ENCODE measurements at places on chromosomes 4 and X.
A peak's percentile ranks its signal among the peaks of the same experiment; 100 is the strongest.

DNA sequence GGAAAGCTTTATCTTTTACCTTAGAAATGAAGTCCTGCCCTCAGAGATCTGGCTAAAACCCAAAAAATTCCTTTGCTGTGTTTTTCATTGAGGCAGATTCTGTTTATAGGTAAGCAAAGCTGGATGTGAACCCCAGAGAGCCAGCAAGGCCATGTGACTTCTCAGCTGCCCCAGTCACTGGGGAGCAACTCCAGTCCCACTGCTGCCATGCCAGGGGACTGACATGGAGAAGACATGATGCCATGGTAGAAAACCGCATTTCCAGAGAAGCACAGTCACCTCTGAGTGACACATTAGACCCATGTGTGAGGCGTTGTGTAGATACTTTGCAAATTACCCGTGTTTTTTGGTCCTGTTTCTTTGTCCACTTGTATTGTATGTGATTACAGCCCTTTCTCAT lies 45.4 kb downstream of the PTTG2 start:
- DNase-seq: no peak

- no peak for DNase-seq
Measured at GRCh38 chrX:120306630-120307029, 4.6 kb downstream of the TMEM255A start.

DNA sequence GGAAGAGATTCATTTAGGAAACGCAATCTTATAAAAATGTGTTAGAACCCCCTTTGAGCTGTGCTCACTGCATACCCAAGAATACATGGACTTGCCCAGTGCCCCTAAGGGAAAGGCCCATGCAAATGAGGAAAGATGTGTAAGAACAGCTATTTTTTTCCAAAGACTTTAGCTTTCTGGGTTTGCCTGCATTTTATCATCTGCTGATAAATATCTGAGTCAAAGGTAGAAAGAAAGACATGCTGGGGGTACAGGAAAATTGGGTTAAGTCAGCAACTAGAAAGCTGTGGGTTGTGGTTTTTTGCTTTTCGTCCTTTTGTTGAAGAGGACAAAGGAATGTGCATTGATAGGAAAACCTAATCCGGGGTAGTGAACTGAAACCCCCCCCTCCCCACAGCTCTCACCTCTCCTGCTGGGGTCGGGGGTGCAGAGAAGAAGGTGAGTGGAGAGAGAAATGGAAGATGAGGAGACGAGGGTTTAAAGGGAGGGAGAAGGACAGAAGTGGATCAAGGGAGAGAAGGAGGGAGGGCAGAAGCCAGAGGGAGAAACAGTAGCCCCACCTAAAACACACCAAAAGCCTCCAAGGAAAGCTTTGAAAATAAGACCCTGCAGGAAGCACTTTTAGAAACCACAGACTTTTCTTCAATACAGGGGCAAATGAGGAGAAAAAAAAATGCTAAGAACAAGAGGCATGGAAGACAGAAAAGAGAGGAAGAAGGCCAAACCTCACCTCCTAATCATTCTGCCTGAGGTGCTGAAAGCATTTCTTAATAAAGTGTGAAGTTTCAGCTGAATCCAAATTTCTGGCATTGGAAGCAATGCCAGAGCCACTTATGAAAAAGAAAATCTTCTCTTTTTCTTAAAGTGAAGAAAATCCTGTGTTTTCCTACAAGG lies 49.3 kb downstream of the KDR start:
- no peak for DNase-seq

- peak; percentile 52 for DNase-seq
Measured at GRCh38 chrX:102950908-102951866, 14.1 kb downstream of the RAB40AL start.

DNA sequence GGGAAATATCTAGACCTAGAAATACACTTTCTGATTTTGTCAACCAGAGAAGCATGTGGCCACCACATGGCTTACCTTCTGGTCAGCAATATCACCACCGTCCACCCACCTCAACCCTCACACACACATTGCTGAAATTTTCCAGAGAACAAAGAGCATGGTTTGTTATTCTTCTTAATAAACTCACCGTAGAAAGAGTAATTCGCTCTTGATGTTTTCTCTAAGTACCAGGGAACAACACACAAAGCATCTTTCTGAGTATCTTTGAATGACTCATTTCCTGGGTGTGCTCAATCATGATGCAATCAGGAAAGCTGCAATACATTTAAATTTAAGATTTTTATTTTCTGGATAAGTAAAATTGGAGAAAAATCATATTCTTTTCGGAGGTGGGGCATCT lies 24.7 kb upstream of the LRAT start:
- DNase-seq: no peak

DNA sequence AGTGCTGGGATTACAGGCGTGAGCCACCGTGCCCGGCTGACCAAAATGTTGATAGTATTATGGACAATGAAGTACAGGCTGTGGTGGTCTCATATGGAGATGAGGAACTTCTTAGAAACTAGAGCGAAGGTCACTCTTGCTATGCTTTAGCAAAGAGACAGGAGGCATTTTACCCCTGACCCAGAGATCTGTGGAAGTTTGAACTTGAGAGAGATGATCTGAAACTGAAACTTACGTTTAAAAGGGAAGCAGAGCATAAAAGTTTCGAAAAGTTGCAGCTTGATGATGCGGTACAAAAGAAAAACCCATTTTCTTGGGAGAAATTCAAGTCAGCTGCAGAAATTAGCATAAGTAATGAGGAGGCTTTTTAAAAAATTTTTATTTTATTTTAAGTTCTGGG lies 8.5 kb upstream of the CTAG2 start:
- DNase-seq: no peak

DNA sequence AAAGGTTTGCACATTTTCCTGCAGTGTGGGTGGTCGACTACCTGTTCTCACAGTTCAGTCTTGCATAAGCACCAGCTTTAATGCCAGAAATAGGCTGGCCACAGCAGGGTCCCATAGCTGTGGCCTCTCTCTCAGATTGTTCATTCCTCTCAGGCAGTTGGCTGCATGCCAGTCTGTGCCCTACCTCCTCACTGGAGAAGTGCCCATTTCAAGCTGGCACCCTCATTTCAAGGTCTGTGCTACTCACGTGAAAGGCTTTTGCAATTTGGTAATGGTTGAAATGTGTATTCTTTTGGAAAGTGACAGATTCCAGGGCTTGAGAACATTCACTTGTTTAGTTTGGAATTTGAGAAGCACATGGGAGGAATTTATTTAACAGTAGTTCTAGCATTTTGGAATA lies 28.9 kb upstream of the MTMR1 start:
- no peak for DNase-seq

GRCh38 chr4:150938417-150938816 lies 76.7 kb downstream of the LRBA start:
- DNase-seq: no peak

DNA sequence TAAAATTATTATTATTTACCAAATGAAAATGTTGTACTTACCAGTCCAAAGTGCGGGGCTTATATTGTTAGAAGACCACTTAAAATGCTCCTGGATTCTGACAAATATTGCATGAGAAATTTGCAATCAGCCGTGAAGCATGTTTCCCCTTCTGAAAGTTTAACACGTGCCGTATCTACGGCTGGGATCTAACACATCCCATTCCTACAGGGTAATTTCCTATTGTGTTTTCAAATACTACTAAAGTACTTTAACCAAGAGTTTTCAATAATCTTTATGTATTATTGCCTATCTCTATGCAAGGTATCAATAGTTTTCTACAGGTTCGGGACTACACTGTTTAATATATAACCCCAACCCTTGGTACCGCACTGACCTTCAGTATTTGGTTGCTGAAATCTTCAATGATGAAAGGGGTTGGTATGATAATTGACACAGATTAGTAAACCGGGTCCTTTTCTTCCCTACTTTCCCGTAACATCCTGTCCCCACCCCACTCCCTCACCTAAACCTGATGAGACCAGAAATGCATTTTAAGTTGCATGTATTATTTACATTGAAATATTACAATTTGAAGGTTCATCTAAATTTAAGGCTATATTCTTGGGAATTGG lies 795 bp upstream of the BRWD3 start:
- no peak for DNase-seq

GRCh38 chr4:25427871-25428270 lies 50.8 kb downstream of the ANAPC4 start:
- DNase-seq: no peak

DNA sequence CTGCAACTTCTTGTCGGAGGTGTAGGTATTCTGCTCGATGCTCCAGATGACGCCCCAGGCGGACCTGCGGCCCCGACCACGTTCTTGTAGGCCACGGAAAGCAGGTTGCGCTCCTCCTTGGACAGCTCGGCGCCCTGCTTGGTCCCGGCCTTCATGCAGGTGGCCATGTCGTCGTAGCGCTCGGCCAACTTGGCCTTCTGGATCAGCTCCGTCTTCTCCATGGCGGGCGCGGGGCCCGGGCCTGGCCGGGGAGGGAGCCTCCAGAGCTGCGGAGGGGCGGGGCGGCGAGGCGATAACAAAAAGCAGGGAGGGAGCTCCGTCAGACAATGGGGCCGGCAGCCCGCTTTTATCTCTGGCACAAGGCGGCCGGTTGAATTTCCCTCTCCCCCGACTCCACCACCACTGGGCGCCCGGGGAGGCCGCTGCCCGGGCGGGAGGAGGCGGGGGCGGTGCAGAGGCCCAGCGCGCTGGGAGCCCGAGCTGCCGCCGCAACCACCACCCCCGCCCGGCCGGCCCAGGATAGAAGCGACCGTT lies 28.3 kb upstream of the DRP2 start:
- no peak for DNase-seq

GRCh38 chrX:130772776-130773143 lies 130.2 kb downstream of the ENOX2 start:
- no peak for DNase-seq

DNA sequence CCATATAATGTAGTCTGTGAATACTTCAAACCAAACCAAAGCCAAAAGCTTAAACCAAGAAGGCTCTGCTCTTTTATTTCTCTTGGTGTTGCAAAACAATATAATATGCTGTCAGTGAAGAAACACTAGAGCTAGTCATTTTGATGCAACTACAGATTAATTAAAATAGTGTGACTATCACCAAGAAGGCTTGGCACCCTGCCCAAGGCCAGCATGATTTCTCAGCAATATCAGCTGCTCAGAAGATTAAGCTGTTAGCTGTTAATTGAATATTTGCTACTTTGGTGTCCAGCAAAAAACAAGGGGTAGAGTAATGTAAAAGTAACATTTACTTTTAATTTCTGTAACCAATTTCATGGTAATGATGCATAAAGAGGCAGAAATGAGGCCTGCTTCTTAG lies 104.9 kb upstream of the PRPS2 start:
- DNase-seq: no peak

DNA sequence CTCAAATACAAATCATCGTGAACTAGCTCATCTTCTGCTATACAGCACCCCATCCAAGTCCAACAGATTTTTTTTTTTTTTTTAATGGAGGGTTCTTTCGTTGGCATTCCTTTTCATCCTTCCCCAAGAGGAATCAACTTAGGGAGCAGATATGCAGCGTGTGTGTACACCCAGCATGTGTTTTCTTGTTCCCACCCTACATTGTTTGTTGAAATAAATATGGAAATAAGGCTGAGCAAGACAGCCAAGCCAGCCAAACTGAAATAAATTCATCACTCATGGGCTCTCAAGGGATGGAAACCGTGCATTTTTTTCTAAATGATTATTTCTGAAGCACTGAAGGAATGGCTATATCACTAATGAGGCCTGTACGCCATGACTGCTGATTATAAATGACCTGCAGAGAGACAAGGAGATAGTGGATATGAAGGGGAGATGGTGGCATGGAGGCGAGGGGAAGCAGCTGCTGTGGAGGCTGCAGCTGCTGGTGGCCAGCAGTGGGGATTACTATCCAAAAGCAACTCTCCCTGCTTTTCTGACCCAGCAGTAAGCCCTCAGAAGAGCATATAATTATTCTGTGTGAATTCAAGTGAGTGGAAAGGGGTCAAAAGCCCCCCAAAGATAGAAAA lies 173.9 kb downstream of the MGST2 start:
- no peak for DNase-seq

GRCh38 chr4:85500110-85500867 lies 25.3 kb downstream of the ARHGAP24 start:
- no peak for DNase-seq

DNA sequence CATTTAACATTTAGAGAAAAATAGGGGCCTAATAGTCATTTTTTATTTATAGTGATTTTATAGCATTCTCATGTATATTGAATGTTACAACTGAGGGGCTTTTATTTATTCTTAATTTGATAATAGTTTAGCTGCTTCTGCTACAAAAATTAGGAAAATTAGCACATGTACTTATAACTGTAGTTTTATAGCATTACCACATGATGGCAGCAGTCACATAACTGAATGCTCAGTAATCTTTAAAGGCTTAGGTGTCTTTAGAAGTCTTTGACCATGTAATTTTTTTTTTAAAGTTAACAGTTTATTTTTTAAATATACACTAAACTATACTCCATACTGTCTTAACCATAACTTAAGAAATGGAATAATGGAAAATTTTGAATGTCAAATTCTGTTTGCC lies 136.6 kb downstream of the STAG2 start:
- no peak for DNase-seq

DNA sequence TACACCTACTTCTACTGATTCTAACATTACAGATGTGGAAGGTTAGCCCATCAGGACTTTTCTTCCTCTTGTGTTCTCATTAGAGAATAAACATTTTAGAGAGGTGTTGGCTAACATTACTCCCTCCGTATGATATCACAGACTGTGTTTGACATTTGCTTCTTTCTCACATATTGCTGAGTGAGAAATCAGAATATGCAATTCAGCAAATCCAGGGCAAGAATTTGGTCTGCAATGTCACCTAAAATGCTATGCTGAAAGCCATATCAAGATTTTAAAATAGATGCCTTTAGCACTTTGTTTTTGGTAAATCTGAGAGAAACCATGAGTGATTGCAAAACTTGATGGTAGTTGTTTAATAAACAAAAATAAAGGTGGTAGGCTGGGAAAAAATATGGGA lies 319.1 kb downstream of the C4orf33 start:
- DNase-seq: no peak

- no peak for DNase-seq
Measured at GRCh38 chr4:176999935-177000543, 207.3 kb upstream of the VEGFC start.

DNA sequence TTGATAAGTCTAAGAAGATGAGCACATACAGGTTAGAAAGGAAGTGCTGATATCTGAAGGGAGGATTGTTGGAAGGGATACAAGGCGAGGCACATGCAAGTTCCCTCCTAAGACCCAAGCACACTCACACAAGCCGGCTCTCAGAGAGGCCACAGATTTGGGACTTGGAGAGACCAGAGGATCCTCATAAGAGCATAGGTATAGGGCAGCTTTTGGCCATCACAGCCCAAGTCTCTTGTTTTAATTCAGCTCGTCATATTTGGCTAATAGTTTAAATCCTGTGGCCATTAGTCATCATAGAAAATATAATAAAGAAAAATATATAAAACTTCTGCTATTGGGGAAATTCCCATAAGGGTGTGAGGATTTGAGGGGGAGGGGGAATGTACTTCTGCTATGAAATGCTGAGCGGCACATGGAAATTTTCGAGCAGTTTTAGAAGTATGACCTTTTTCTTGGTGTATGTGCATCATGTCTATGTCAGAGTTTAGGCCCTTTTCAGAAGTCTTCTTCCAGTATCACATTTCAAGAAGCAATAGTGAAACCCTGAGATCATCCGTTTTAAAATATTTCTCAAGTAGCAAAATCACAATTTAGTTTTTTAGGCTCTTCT lies 97.7 kb downstream of the NFKB1 start:
- no peak for DNase-seq

Measured in CD4-positive, alpha-beta T cell treated with Interleukin-4 for 1 hour (primary cell).